ENCODE measurements at places on chromosomes 5 and 9. TPM values are rescaled to one million over a fixed set of nuclear protein-coding genes. Genes with fewer than 3 reads are reported as not detected.

Gene AK8
- total RNA-seq, result not detected

Gene CLIC3
- total RNA-seq, result 3.4 TPM

Gene PCDHGA5
- total RNA-seq, result 0.09 TPM

Gene C9orf153
- total RNA-seq, result 0.33 TPM

Gene CATSPER3
- total RNA-seq, result 0.18 TPM

Gene TSSK1B
- not detected for total RNA-seq

Gene SCGB3A2
- not detected for total RNA-seq

Gene SLC6A7
- not detected for total RNA-seq

Gene SV2C
- total RNA-seq, result not detected

Gene IDNK
- 6.3 TPM for total RNA-seq

Gene SHOC1
- not detected for total RNA-seq

- DNase-seq, result no peak
Measured at GRCh38 chr5:32710550-32711361, at the start of gene NPR3. TSS of gene NPR3 (plus strand) at chr5:32711321. CDS start at chr5:32711777, 456 bp downstream.

DNA sequence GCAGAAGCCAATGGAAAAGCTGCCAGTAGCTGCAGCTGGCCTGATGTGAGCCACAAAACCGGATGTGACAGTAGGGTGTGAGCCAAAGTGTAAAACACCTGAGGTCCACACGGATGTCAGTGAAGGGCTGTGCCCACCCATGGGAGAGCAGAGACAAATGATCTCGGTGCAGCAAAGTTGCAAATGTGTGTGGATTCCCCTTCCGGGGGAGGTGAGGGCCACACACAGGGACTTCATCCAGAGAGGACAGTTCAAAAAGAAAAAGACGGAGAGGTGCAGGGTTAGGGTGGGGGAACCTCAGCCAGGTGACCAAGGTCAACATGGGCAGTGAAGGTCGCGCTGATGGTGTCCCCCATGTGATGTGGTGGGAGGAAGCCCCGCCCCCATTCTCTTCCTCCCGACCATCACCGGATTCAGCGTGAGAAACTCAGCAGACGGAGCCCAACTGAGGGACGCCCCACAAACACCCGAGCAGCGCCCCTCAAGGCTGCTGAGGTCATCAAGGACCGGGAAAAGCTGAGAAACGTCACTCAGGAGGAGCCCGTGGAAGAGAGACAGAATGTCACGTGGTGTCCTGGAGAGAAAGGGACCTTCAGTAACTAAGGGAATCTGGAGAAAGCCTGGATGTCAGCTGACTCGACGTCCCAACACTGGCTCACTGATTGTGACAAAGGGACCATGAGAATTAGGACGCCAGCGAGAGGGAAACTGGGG lies 11.4 kb upstream of the PTGDS start:
- DNase-seq, result peak; percentile 44

DNA sequence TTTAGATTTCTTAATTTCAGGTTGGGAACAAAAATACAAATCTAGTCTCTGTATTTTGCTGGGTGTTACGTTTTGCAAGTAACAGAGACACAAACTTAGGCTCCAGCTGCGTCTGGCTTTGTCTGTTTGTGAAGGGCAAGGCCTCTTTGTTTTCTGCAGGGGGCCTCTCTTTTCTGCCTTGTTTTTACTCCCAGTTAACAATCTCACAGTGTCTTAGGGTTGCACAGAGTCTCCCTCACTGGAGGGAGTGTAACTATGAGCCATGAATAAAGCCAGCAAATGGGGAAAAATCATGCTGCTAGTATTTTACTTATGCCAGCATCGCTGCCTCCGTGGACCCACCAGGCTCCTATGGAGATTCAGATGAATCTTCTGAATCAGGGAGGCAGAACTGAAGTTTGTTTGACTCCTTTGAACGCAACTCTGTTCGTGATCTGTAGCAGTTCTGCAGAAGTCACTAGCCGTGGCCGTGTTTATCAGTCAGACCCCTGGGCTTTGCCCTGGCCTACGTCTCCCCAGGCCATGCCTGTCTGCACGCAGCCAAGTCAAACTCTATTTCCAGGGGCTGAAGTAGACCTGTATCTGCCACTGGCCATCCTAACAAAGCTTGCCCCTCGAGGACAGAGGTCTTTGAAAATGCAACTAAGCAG lies 77.2 kb downstream of the ATP10B start:
- DNase-seq, result no peak

DNA sequence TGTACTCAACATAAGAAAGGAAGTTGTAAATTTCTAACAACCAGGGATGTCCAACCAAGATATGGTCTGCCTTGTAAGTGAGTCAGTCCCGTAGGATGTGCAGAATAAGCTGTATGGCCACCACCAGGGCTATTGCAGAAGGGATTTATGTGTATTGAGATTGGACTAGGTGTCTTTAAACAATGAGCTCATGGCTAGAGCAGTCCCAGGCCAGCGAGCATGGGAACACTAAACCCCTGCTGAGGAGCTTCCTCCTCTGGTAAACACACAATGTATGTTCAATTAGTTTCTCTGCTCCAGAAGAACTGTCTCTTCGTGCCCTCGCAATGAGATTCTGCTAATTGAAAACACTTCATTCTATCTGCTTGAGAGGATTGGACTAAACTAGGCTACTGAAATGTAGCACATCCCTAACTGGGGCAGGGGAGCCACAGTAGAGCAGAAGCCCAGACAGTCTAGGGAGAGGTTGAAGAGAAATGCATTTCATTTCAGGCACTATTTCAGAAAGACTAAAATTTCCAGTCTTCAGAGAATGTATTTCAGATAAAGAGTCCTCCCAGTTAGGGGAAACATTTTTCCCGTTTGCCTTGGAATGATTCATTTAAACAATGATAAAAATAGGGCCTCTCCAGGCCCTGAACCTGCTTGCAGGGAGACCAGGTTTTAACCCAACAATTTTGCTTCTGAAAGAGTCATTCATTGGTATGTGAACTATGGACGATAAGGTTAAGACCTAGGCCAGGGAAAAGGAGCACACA lies 154.7 kb downstream of the FAM114A2 start:
- no peak for DNase-seq

GRCh38 chr9:13378154-13378553 lies 98.7 kb upstream of the MPDZ start:
- DNase-seq, result no peak

DNA sequence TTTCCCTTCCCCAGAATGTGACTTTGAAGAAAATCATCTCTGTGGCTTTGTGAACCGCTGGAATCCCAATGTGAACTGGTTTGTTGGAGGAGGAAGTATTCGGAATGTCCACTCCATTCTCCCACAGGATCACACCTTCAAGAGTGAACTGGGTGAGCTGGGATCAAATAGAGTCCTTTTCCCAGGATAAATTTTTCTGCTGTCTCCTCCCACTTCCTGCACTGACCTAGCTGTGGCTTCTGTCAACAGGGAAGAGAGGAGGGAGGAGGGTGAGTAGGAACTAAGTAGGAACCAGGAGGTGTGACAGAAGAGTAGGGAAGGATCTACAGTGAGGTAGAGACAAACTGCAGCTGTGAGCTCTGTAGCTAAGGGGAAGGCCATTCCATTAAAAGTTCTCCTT lies 69.3 kb downstream of the MAMDC2 start:
- DNase-seq, result no peak

- peak; percentile 3 for DNase-seq
Measured at GRCh38 chr5:131171276-131171810, 599 bp downstream of the LYRM7 start.

- no peak for DNase-seq
Measured at GRCh38 chr9:28212979-28213378, 639.7 kb upstream of the C9orf72 start.

- DNase-seq, result no peak
Measured at GRCh38 chr9:108053555-108054061, 564.0 kb upstream of the KLF4 start.

DNA sequence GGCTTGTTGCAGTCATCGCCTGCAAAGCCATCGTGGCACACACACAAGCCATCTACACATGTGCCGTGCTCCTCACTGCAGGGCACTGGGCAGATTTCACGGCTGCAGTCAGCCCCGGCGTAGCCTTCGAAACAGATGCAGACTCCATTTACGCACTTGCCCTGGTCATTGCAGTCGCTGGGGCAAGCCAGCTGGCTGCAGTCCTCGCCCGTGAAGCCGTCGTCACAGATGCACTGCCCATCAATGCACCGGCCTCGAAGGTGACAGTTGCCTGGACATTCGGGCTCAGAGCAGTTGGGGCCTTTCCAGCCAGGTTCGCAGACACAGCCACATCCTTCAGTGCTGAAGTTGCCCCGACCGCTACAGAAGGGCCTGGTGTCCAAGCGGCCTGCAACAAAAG lies 31.1 kb downstream of the TNC start:
- no peak for DNase-seq

GRCh38 chr5:71925608-71926091 lies 181.6 kb upstream of the MAP1B start:
- DNase-seq, result no peak

GRCh38 chr5:109668668-109669422 lies 20.9 kb upstream of the MAN2A1 start:
- DNase-seq, result no peak

DNA sequence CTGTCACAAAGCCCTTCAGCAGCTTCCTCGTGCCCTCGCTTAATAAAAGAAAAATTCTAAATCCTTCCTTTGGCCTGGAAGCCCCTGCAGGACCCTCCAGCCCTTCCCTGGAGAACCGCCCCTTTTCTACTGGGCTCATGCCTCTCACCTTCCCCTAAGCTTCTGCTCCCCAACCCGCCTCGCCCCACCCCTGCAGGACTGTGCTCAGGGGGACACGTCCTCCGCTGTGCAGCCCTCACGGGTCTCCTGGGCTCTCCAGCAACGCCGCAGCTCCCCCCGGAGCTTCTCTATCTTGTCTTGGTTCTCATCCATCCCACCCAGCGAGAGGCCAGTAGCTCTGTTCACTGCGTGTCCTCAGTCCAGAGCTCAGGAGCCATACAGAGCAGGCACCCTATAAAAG lies 65.6 kb upstream of the SARDH start:
- DNase-seq, result no peak

DNA sequence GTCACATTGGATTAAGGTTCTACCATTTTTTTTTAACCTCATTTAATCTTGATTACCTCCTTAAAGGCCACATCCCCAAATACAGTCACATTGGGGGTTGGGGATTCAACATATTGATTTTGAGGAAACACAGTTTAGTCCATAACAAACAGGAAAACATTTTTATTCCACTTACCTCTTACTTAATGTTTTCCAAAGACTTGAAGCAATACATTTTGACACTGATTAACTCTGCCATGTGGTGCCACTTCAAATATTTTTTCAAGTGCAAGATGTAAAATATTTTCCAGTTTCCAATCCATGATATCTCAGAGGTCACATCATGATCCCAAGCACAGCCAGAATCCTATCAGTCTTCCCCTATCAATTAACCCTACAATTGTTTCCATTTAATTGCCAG lies 548.0 kb downstream of the CSNK1G3 start:
- DNase-seq, result no peak

GRCh38 chr5:105503950-105504349 lies 1941.4 kb upstream of the NUDT12 start:
- DNase-seq, result no peak

DNA sequence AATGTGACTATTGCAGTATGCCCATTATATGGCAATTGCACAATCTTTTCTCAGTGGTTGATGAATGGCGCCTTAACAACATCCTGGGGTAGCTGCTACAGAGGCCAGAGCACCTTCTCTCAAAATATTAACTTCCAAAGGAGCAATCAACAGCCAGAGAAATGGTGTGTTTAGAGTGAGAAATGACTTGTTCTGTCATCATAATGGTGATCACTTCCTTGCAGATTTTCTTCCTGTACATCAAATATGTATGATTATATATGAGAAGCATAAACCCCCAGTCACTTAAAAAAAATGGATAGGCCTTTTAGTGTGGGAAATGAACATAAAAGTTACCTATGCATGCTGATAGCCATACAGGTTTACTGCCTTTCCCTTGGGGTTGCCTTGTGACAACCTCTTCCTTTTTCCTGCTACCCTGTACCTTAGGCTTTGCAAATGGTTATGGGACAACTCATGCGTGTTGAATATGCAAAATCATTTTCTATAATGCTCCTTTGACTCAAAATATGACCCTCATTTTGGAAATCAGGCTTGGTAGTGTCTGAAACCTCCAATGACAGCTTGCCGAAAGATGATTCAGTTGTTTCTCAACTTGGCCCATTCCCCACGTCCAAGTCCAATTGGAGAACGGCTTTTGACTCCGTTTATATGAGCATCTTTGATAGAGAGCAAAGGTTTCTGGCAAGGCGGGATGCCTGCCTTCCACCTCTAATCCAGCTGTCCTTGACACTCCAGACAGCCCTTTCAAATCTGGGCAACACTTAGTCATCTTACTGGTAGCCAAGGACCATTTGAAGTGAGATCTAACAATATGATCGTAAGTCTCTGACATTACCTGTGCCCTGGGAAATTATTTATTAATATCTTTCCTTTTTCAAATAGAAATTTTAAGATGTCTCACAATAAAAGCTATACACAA lies 69.3 kb downstream of the SLC1A1 start:
- no peak for DNase-seq

DNA sequence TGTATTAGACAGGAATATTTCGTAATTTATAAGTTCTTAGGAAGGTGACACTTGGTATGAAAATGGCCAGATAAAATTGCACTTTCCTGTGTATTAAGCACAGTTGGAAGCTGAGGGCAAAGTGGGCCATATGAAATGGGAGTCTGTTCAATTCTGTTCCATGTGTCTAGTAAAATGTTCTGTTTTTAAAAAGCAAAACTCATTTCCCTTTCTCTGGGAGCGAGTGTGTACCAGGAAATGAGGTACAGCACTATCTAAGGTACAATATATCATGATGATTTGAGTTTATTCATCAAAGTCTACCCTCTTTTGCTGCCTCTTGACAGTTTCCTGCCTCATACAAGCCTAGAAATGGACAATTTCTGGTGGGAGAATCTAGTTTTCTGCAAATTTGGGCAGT lies 51.2 kb upstream of the KCNN2 start:
- DNase-seq, result no peak

DNA sequence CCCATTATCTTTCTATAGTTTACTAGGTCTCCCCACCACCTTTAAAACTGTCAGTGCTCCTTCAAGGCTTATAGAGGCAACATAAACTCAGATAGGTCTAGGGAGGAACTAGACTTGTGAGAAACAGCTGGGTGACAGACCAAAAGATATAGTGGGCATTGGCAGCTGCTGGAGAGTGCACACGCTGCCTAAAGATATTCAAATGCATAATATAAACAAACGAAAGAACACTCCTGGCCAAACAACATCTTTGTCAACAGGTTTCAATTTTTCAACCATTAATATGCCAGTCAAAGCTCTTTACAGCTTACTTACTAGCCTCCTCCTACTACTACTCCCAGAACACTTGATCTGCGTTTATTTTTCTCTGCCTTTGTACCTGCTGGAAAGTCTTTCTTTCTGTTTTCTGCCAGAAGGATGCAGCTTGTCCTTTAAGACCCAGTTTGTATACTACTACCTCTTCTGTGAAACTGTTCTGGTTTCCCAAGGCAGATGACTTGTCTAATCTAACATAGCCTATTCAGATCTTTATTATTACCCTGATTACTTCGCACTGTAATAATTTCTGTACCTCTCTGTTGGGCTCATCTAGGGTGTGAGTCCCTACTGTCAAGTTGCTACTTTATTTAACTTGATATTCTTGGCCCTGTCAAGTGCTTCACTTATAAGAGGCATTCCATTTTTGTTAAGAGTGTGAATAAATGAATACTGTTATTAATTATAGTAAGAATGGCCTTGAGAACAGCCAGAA lies 14.3 kb downstream of the KDM3B start:
- no peak for DNase-seq

All from CD8-positive, alpha-beta memory T cell (primary cell).